ENCODE measurements at places on chromosomes 13 and 19.

DNA sequence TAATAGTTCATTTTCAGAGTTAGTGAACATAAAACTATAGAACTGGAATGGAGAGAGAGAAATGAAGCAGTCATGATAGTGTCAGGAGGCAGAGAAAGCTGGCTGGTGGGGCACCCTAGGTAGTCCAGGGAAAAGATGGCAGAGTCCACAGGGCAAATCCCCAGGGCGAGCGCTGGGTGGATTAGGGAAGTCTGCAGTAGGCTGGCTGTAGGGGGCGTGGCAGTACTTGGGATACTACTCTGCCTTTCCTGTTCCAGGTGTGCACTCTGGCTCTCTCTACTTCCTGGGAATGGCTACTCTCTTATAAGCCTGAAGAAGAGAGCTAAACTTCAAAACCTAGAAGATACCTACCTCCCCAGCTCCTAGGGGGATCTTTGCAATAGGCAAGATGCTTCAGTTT is 232.9 kb upstream of the SLC10A2 start:
- no peak for DNase-seq

DNA sequence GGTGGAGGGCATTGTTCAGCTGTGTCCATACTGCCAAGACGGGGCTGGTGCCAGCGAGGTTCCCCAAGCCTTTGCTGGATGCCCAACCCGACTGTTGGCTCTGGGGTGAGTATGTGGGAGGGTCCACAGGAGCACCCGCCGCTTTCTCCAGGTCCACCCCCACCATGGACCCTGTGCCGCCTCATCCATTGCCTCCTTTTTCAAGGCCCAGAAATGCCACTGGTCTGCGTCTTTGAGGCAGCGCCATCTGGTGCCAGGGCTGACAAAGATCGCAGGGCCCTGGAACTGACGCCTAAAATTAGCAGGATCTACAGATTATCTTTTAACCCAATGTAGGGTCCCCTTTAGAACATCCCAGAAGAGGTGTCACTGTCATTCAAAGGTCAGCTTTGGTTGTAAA is 34.6 kb downstream of the NFIX start:
- DNase-seq = no peak

GRCh38 chr19:36528921-36529518 is 949 bp upstream of the ZNF260 start:
- DNase-seq = no peak

DNA sequence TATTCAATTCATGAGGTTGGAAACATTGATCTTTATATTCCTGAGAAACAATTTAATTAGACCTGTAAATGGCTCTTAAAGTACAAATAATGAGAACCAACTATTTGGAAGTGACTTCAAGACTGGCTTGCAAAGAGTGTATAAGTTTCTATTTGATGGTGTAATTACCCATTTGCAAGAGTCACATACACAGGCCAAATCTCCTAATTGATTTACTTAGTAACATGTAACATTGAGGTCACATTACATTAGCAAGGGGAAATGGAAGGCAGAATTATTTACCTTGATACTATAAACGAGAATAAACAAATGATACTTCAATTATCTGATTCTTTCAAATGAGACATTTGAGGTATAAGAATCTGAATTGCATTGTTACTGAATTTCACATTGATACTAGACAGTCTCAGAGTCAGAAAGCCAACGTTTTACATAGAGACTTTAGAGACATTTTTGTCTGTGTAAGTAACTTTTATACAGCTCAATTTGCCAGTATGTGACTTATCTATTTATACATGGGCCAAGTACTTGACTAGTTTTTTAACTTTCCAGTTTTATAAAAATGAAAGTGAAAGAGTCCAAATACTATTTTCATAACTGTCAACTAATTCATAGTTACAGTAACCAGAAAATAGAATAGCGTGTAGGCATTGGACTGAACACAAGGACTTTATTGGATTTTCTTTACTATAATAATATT is 95.6 kb upstream of the RFC3 start:
- no peak for DNase-seq

- DNase-seq = no peak
Measured at GRCh38 chr13:90281709-90282108, 1065.8 kb upstream of the MIR17HG start.

All from D721Med (cell line).